GM12864 (cell line): ENCODE measurements at places on chromosomes 7 and 10.

DNA sequence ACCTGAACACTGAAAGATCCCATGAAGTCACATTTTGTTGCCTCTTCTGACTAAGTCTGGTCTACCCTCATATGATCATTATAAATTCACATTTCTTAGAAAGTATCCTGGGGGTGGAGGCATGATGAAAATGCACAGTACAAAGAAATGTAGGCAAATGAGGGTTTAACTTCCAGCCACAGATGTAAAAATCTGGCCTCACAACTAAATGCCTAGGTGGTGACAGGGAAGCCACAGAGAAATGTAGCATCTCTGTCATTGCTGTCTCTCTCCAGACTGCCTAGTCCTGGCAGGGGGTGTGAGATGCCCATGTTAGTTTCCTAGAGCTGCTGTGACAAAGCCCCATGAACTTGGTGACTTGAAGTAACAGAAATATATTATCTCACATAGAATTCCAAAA, 395.9 kb downstream of the SORCS3 start:
- no peak for DNase-seq

DNA sequence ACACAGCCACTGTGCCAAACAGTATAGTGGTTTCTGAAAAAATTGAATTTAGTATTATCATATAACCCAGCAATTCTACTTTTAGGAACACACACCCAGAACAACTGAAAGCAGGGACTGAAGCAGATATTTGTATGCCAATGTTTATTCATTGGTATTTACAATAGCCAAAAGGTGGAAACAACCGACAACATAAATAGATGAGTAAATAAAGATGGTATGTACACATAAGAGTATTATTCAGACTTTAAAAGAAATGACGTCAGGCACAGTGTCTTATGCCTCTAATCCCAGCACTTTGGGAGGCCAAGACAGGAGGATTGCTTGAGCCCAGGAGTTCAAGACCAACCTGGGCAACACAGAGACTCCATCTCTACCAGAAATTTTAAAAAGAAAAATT, 7.2 kb downstream of the CDCA7L start:
- no peak for DNase-seq

GRCh38 chr7:75772081-75773077, at the start of gene CCL26:
TSS of gene CCL26 (minus strand) at chr7:75772211. CDS start at chr7:75772176, 35 bp downstream.
- DNase-seq, result no peak

- DNase-seq, result no peak
These were observed 79.1 kb upstream of the NEUROD6 start for GRCh38 chr7:31419505-31420055.

DNA sequence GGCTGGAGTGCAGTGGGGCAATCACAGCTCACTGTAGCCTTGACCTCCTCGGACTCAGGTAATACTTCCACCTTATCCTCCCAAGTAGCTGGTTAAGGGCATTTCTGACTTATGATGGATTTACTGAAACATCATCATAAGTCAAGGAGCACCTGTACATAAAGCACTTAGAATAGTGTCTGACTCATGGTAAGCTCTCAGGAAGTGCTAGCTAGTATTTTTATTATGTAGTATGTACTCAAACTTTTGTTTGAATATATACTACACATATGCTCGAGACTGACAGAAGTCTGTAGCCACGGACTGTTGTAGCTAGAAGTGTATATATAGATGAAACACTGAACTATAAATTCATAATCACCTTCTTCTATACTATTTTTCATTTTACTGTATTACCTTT, 107.5 kb upstream of the DNAJB12 start:
- DNase-seq, result no peak

- DNase-seq, result no peak
These were observed 222.0 kb downstream of the MAD1L1 start for GRCh38 chr7:2010551-2011265.

DNA sequence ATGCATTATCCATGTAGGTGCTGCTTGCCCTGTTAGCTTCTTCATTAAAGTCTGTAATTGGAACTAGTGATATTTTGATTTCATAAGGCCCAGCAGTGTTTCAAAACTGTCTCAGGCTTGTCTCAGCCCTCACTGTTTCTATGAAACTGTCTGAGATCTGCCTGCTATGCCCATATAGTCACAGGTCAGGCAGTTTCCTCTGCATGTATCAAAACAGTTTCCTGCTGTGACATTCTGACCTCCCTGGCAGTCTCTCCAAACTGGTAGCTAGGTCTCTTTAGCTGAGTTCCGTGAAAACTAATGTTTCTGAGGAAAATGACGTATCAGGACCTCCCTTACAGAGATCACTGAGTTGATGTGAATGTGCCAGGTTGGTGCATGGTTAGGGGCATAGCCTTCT, 18.9 kb upstream of the SEMA3D start:
- no peak for DNase-seq

- DNase-seq, result peak; percentile 49
These were observed 47.7 kb downstream of the RBM17 start for GRCh38 chr10:6136215-6137201.

- DNase-seq, result no peak
These were observed 75.1 kb downstream of the EMX2 start for GRCh38 chr10:117617659-117618058.

- DNase-seq, result no peak
These were observed 5.9 kb downstream of the BORCS7 start for GRCh38 chr10:102859911-102860310.

DNA sequence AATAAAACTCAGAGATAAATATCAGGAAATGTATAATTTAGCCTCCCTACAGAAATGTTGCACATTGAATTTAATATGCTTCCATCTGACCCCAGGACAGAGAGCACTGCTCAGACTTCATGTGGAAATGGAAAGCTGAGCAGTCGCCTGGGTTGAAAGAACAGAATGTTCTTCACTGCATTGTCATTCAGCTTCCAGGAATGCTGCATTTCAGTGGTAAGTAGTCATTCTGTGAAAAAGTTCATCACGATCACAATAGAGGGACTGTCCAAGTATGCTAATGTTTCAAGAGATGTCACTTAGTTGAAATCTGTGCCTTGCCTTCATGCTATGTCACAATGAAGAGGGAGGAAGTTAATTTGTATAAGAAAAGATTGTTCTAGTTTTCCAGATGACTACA, 147.3 kb downstream of the NRCAM start:
- no peak for DNase-seq

- no peak for DNase-seq
These were observed 8.6 kb upstream of the ZMIZ2 start for GRCh38 chr7:44740055-44740454.

GRCh38 chr10:58157076-58157766, 110.5 kb downstream of the IPMK start:
- no peak for DNase-seq

DNA sequence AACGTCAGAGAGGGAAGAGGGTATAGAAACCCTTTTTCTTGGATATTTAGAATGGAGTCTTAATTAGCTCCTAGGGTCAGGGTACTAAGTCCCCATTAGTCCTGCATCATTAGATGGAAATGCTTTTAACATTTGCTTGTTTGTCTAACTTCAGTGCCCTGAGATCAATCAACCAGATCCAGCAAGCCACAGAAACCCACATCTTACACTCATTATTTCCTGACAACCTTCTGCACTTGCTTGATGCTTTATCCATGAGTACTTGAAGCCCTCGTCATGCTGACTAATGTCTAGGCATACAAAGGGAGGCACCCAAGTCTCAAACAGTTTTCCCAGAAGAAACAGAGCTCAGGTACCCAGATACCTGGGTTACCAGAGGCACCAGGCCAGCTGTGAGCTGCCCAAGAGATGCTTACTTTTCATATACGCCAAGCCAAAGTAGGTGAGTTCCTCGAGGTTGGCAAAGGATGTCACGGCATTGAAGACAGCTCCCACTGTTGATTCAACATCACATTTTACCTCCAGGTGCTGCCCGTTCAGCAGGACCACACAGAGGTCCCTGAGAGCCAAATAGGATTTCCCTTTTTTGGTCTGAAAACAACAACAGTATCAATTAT, 42.7 kb downstream of the FRMPD2 start:
- peak; percentile 30 for DNase-seq

DNA sequence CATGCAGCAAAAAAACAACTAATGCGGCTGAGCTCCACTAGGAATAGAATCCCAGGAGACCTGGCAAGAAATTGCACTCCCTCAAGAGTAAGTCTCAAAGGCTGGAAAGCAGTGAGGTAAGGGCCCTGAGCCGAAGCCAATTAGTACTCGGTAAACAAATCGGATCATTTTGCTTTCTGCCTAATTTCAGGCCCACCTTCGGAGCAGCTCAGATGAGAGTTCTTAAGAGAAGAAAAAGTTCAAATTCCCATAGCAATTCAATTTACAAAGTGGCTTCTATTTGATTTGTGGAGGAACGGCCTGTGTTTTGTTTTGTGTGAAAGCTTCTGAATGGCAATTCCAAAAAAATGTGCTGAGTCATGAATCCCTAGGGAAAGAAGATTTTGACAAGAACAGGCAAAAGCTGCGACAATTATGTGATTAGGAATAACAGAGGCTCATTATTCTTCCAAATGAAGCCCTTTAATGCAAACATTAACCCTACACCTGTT, 60.9 kb downstream of the SLC16A9 start:
- DNase-seq, result no peak

- no peak for DNase-seq
These were observed 22.1 kb upstream of the CARD11 start for GRCh38 chr7:3065724-3066143.

GRCh38 chr7:24907311-24907886, 72.6 kb downstream of the OSBPL3 start:
- DNase-seq, result no peak

- DNase-seq, result no peak
These were observed 11.2 kb downstream of the VWA2 start for GRCh38 chr10:114250236-114250635.

GRCh38 chr7:130274983-130275591, 8.4 kb downstream of the CPA2 start:
- no peak for DNase-seq

DNA sequence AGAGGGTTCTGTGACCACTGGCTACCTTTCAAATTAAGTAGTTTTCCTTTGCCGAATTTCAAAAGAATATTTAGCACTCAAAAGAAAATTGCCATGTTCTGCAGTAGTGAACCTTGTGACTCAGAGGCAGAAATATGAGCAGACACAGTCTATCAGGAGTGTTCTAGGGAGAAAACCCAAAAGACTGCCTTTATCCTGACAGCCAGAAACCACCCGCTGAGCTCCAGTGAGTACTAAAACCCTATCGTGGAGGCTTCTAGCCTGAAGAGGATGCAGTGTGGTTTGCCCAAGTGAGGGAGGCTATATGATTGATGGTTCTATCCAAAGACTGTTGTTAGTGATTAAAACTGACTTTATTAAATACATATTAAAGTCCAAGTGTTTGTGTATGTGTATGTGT, 21.9 kb downstream of the CHRM2 start:
- no peak for DNase-seq

GRCh38 chr7:123979876-123980275, 53.0 kb downstream of the TMEM229A start:
- DNase-seq, result no peak

DNA sequence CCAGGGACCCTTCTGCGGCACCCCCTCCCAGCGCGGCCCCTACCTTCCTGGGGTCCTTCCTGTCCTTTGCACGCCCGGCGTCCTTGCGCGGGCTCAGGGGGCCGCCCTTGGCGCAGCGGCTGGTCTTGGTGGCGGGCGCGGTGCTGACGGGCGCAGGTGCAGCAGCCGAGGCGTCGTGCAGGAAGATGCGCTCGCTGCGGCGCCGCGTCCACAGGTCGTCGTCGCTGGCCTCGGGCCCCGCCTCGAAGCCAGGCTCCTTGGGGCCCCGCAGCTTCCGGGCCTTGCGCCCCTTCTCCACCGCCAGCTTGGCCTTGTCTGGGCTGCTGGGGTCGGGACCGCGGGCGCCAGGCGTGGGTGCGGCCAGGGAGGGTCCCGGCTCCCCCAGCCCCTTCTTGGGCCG, 49.8 kb downstream of the SLC29A4 start:
- DNase-seq, result no peak

- DNase-seq, result no peak
These were observed 4.5 kb downstream of the GRK5 start for GRCh38 chr10:119211625-119212441.

GRCh38 chr10:11835704-11836103, 12.5 kb downstream of the PROSER2 start:
- no peak for DNase-seq

DNA sequence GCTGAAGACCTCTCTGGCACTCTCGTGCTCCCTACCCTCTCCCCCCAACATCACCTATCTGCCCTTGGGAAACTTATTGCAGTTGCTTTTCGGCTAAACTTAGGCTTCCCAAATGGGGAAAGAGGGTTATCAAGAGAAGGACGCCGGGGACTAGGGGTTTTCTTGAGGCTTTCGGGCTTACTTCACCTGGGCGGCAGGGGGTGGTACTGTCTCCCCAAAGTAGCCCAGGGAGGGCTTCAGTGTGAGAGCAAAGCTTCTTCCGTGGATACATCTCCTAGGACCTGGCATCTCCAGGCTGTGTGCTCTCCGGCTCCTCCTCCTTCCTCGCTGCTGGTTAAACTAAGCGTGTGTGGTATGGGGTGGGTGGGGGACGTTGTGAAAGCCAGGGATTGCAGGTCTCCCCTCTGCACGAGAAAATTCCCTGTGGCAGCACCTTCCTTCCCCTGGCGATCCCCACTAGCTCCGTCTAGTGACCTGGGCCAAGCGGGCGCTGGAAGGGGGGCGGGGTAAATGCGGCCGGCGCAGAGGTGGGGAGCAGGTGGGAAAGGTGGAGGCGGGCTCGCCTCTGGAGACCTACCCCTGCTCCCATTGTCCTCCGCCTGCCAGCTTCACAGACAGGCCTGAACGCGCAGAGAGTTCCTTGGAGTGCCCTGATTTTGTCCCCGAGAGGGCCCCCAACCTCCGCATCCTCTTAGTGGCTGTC, 1.1 kb downstream of the PLXDC2 start:
- DNase-seq, result no peak

DNA sequence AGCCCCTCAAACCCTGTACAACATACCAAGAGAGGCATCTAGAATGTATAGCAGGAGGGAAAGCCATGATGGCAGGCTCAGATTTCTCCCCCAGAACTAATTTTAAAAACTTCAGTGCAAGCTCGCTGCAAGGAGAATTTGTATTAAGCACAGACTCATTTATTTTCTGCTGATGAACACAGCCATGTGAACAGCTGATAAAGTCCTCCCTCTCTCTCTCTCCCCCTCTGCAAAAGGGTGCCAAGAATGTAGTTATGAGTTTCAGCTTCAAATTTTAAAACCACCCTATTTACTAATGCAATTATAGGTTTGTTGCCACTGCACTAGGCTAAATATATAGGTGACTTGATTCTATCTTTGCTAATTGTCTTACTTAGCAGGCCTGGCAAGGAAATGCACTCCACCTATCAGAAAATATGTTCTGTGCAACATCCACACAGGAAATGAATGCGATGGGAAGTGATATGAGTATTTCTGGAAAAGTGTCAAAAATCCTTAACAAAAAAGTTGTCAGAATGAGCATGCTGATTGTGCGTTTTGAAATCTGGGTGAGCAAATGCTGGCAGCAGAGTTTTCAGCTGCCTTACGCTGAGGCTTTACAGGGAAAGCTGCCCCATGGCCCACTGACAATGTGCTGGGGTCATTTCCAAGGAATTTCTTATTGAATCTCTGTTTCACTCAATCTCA, 43.4 kb upstream of the GHITM start:
- no peak for DNase-seq

DNA sequence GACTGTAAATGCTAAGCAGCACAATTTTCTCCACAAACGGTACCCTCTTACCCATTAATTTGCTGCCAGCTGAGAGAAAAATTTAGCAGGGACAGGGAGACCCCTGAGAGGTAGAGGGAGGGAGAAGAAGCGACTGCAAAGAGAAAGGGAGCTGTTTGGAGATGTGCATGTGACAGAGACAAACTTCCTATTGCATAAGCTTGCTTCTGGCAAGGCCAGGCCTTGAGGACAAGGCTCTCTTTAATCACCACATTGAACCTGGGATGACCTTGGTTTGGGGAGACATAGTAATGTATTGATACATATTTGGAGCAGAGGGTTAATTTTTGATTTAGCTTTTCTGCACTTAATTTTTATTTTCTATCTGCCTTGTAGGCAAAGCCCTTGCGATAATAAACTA, 31.1 kb upstream of the HIBADH start:
- DNase-seq, result no peak
